SK-N-SH (cell line): ENCODE measurements at places on chromosomes 3 and 15.

- H3K4me1 ChIP-seq = peaks cover 3% of the 10 kb centered on the region; the same call in 1 of the 2 replicates
- H3K27ac ChIP-seq = no peak overlapping the region
- DNase-seq = no peak
- no peaks in the 10 kb centered on the region for H3K27me3 ChIP-seq
- no peaks in the 10 kb centered on the region for H3K36me3 ChIP-seq
- no peak overlapping the region for H3K4me3 ChIP-seq
These were observed 130.6 kb upstream of the STT3B start for GRCh38 chr3:31402117-31402516.

DNA sequence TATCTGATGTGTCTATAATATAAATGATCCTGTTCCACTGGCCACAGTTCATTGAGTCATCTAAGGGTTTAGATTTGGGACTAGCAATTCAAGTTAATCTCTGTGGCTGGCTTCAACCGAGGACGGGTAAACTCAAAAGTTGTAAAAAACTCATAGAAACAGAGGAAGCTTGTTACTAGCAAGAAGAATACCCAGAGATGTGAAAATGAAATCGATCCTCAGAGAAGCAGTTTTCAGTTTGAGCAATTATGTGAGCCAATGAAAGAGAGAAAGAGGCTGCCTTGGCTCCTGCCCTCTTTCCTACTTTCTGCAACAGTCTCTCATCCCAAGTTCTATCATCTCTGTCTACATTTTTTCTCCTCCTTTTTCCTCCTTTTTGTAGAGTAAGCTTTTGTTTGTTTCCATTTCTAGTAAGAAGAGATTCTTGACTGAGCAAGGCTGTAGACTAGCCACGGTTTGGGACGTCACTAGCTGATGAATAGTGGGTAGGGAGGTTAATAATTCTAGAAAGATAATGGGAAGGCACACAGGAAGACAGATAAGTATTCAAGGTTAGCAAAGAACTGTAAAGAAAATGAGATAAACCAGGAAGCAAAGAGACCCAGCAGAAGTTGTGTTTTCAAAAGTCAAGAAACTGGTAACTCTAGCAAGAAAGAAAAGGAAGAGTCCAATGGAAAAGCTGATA, 298.9 kb upstream of the NR2F2 start:
- no peaks in the 10 kb centered on the region for H3K36me3 ChIP-seq
- no peak overlapping the region for H3K4me3 ChIP-seq
- H3K27me3 ChIP-seq = no peaks in the 10 kb centered on the region
- DNase-seq = no peak
- H3K4me1 ChIP-seq = no peaks in the 10 kb centered on the region
- no peak overlapping the region for H3K27ac ChIP-seq

DNA sequence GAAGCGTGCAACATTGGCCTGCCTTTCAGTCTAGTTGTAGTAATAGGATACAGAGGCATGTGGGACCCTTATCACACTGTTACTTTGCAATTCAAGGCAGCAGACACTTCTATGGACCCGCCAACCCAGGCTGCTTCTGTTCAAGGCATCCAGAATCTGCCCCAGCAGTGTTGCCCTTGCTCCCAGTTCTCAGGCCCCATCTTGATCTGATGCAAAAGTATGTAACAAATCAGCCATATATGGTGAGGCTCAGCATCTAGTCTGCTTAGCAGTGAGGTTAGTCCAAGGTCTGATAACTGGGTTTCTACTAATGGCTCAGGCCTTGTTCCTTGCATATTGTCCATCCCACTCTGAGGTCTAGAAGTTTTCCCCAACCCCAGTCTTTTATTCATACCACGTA, 17.9 kb downstream of the C2CD4B start:
- no peaks in the 10 kb centered on the region for H3K4me1 ChIP-seq
- no peaks in the 10 kb centered on the region for H3K36me3 ChIP-seq

DNA sequence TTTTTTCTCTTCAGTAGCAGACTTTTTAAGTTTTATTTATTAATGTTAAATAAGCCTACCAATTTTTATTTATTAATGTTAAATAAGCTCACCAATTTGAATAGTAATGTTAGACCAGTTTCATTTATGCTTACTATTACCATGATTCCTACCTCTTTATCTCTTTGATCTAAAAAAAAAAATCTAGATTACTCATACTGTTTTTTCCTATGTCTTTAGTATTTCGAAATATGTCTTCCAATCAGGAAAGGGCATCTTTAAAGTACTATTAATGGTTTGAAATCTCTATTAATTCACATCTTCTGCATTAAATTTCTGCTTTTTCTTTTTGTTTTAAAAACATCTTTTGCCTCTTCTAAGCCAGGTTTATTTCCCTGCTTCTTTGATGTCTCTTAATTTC, 27.5 kb upstream of the MAPKBP1 start:
- no peak overlapping the region for H3K27ac ChIP-seq
- H3K36me3 ChIP-seq = peaks cover 33% of the 10 kb centered on the region
- H3K4me3 ChIP-seq = no peak overlapping the region
- H3K4me1 ChIP-seq = no peaks in the 10 kb centered on the region
- DNase-seq = no peak

DNA sequence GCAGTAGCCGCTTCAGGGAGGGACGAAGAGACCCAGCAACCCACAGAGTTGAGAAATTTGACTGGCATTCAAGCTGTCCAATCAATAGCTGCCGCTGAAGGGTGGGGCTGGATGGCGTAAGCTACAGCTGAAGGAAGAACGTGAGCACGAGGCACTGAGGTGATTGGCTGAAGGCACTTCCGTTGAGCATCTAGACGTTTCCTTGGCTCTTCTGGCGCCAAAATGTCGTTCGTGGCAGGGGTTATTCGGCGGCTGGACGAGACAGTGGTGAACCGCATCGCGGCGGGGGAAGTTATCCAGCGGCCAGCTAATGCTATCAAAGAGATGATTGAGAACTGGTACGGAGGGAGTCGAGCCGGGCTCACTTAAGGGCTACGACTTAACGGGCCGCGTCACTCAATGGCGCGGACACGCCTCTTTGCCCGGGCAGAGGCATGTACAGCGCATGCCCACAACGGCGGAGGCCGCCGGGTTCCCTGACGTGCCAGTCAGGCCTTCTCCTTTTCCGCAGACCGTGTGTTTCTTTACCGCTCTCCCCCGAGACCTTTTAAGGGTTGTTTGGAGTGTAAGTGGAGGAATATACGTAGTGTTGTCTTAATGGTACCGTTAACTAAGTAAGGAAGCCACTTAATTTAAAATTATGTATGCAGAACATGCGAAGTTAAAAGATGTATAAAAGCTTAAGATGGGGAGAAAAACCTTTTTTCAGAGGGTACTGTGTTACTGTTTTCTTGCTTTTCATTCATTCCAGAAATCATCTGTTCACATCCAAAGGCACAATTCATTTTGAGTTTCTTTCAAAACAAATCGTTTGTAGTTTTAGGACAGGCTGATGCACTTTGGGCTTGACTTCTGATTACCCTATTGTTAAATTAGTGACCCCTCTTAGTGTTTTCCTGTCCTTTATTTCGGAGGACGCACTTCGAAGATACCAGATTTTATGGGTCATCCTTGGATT, at the start of gene MLH1:
Gene MLH1, plus strand, starts transcription at position 193 of the 958 bp plus-strand sequence. Its CDS starts 30 bp downstream, at position 223.
- DNase-seq = peak; percentile 84
- peak within 1 kb of the TSS; percentile 94 for H3K4me3 ChIP-seq
- peaks cover 28% of the 10 kb centered on the region for H3K4me1 ChIP-seq
- no peaks in the 10 kb centered on the region for H3K27me3 ChIP-seq
- H3K27ac ChIP-seq = peak within 1 kb of the TSS; percentile 95
- H3K36me3 ChIP-seq = peaks cover 48% of the 10 kb centered on the region

- peaks cover 34% of the 10 kb centered on the region; the same call in 1 of the 2 replicates for H3K36me3 ChIP-seq
- peak; percentile 92 for DNase-seq
- no peak overlapping the region for H3K4me3 ChIP-seq
- H3K27ac ChIP-seq = no peak overlapping the region
These were observed 14.1 kb downstream of the RNF123 start for GRCh38 chr3:49703443-49703927.

DNA sequence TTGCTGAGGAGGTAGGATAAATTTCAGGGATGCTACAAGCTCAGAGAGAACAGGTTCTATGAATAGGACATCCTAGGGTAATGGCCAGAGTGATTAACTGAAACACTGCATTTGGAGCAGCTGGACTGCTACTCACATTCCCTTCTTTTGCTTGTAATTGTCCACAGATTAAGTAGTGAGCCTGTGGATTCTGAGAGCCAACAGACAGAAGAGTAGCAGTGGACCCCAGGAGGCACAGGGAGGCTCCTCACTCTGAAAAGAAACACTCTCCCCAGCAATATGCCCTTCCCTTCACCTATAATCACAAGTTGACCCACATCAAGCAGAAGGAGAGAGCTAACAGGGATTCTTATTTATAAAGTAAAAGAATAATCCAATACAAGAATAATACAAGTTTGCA, 10.6 kb upstream of the RFX7 start:
- no peak overlapping the region for H3K27ac ChIP-seq
- no peaks in the 10 kb centered on the region for H3K4me1 ChIP-seq

DNA sequence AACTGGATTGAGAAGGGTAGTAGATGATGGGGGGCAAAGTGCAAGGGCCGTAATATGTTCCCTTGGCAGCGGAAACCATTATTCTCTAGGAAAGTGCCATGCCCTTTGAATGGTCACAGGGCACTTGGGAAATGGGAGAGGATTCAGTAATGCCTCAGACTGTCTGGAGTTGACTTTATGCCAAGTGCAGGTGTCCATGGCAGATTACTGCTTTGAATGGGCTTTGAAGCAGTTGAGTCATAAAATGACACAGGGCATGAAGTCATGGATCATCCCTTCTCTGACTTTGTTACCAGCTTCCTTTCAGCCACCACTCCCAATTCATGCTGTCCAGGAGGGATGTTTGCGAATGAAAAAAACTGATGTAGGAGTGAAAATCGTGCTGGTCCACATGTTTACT, 20.1 kb downstream of the AADACL2 start:
- H3K4me1 ChIP-seq = no peaks in the 10 kb centered on the region
- DNase-seq = no peak
- H3K27me3 ChIP-seq = no peaks in the 10 kb centered on the region
- H3K27ac ChIP-seq = no peak overlapping the region
- H3K4me3 ChIP-seq = no peak overlapping the region
- H3K36me3 ChIP-seq = no peaks in the 10 kb centered on the region

GRCh38 chr3:148229107-148229506, 468.6 kb upstream of the AGTR1 start:
- no peaks in the 10 kb centered on the region; the same call in 1 of the 2 replicates for H3K4me1 ChIP-seq
- no peak for DNase-seq
- no peaks in the 10 kb centered on the region for H3K27me3 ChIP-seq
- H3K27ac ChIP-seq = no peak overlapping the region
- no peaks in the 10 kb centered on the region for H3K36me3 ChIP-seq
